ENCODE measurements at places on chromosomes 12 and 14. TPM values are rescaled to one million over a fixed set of nuclear protein-coding genes. Genes with fewer than 3 reads are reported as not detected.

RHOJ gene
- not detected for total RNA-seq

CD69 gene
- total RNA-seq = 80.0 TPM

TSPAN8 gene
- not detected for total RNA-seq

FOXG1 gene
- total RNA-seq = not detected

RDH16 gene
- 0.27 TPM for total RNA-seq

MYBPC1 gene
- total RNA-seq = not detected

GXYLT1 gene
- 11.7 TPM for total RNA-seq

TCP11L2 gene
- total RNA-seq = 2.9 TPM

ANKRD33 gene
- not detected for total RNA-seq

VAMP1 gene
- 31.9 TPM for total RNA-seq

LRFN5 gene
- total RNA-seq = not detected

B3GNT4 gene
- total RNA-seq = 0.63 TPM

TMEM233 gene
- not detected for total RNA-seq

FGF6 gene
- not detected for total RNA-seq

RND1 gene
- 2.9 TPM for total RNA-seq

ANGEL1 gene
- 15.1 TPM for total RNA-seq

KRT71 gene
- total RNA-seq = not detected

EFS gene
- total RNA-seq = not detected

ASB2 gene
- total RNA-seq = 75.9 TPM

MAP1LC3B2 gene
- 1.0 TPM for total RNA-seq

NKX2-8 gene
- total RNA-seq = not detected

LYZ gene
- not detected for total RNA-seq

MIPOL1 gene
- not detected for total RNA-seq

ZCCHC8 gene
- 35.2 TPM for total RNA-seq

IFNG gene
- total RNA-seq = 499 TPM

PRB2 gene
- total RNA-seq = not detected

CRIP2 gene
- 1.2 TPM for total RNA-seq

SYNE3 gene
- 37.0 TPM for total RNA-seq

All from activated CD8-positive, alpha-beta memory T cell treated with anti-CD3 and anti-CD28 coated beads for 36 hours (primary cell).